Epithelial cell of umbilical artery (primary cell): ENCODE measurements at places on chromosomes 4 and X. TPM values are rescaled to one million over a fixed set of nuclear protein-coding genes. Genes with fewer than 3 reads are reported as not detected.

The MAGEA1 gene
- not detected in 2 replicates for total RNA-seq

The COX7B2 gene
- total RNA-seq: not detected in 2 replicates

The FAM13A gene
- 7.5 and 9.9 TPM in 2 replicates for total RNA-seq

The CCSER1 gene
- 0.32 and 1.4 TPM in 2 replicates for total RNA-seq

The MED12 gene
- total RNA-seq: 12.0 and 12.2 TPM in 2 replicates

The RTL3 gene
- total RNA-seq: not detected in 2 replicates

The POU3F4 gene
- total RNA-seq: not detected in 2 replicates

The PABPC1L2B gene
- not detected in 2 replicates for total RNA-seq

The CDKL2 gene
- total RNA-seq: under 0.01 and 0.30 TPM in 2 replicates

The GPR119 gene
- total RNA-seq: not detected in 2 replicates

The STAP1 gene
- not detected in 2 replicates for total RNA-seq

The GPR173 gene
- 1.6 and 2.9 TPM in 2 replicates for total RNA-seq

The IL2 gene
- total RNA-seq: not detected in 2 replicates

The PLAC1 gene
- 0.32 and 0.46 TPM in 2 replicates for total RNA-seq

The RADX gene
- under 0.01 and 0.30 TPM in 2 replicates for total RNA-seq

The TMEM271 gene
- not detected in 2 replicates for total RNA-seq

The SLC30A9 gene
- total RNA-seq: 70.8 and 81.0 TPM in 2 replicates

The MFAP3L gene
- 0.46 and 0.97 TPM in 2 replicates for total RNA-seq

The ATP11C gene
- 61.4 and 65.2 TPM in 2 replicates for total RNA-seq

The F9 gene
- not detected in 2 replicates for total RNA-seq

The GPR101 gene
- total RNA-seq: not detected in 2 replicates

The NLGN3 gene
- 0.15 TPM in 1 of 2 replicates, not detected in the other for total RNA-seq

The TTC29 gene
- 0.15 and 1.9 TPM in 2 replicates for total RNA-seq

The OPN1MW2 gene
- total RNA-seq: not detected in 2 replicates
